ENCODE measurements at places on chromosomes 4 and X.

GRCh38 chr4:23770011-23770410, 119.8 kb downstream of the PPARGC1A start:
- no peak for DNase-seq

GRCh38 chr4:64777286-64777685, 368.0 kb upstream of the TECRL start:
- DNase-seq = no peak

GRCh38 chrX:47933946-47934345, 69.8 kb downstream of the ZNF182 start:
- no peak for DNase-seq

- DNase-seq = no peak
These were observed 143.6 kb downstream of the GRID2 start for GRCh38 chr4:92447255-92447905.

- no peak for DNase-seq
These were observed 159.6 kb downstream of the SOWAHB start for GRCh38 chr4:76738086-76738931.

DNA sequence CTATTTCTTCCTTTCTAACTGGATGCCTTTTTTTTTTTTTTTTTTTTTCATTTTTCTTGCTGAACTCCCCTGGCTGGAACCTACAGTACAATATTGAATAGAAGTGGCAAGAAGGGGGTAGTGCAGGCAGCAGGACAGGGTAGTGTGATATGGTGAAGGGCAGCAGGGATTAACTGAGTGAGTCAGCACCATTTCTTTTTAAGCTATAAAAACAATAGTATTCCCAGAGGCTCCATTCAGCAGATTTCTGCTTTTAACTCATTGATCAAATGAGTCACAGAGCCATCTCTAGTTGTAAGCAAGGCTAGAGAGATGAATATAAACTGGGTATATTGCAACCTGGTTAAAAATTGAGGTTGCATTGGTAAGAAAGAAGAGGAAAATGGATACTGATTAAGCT, 53.6 kb upstream of the SETD7 start:
- no peak for DNase-seq

- DNase-seq = no peak
These were observed 1.9 kb downstream of the DHRSX start for GRCh38 chrX:2498781-2499302.

- no peak for DNase-seq
These were observed 418.0 kb upstream of the SPOCK3 start for GRCh38 chr4:167652267-167652666.

DNA sequence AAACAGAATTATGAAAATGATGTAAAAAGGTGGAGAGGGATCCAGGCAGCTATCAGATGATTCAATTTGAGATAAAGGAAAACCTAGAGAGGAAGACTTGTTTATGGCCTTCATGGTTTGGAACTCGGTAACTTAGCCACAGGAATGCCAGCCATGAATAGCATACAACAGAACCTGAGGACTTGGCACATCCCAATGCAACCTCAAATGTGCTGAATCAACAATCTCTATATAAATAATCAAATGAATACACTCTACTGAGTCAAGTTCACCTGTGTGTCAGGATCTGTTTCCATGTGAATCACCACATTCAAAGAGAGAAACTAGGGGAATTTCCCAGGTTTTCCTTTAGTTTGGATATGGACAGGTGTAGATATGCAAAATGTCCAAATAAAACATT, 86.9 kb downstream of the MBNL3 start:
- no peak for DNase-seq

GRCh38 chr4:1752284-1753041, 31.1 kb downstream of the TACC3 start:
- peak; percentile 29 for DNase-seq

DNA sequence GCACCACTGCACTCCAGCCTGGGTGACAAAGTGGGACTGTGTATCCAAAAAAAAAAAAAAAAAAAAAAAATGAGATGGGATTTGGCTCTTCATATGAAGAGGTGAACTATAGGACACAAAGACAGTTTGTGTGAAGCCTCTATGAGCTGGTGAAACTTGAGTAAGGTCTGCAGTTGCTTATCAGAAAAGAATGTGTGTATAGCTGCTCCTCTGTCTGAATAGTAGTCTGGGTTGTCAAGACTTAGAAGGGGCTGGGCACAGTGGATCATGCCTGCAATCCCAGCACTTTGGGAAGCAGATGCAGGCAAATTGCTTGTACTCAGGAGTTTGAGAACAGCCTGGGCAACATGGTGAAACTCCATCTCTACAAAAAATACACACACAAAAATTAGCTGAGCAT, 82.8 kb downstream of the ARSF start:
- no peak for DNase-seq

DNA sequence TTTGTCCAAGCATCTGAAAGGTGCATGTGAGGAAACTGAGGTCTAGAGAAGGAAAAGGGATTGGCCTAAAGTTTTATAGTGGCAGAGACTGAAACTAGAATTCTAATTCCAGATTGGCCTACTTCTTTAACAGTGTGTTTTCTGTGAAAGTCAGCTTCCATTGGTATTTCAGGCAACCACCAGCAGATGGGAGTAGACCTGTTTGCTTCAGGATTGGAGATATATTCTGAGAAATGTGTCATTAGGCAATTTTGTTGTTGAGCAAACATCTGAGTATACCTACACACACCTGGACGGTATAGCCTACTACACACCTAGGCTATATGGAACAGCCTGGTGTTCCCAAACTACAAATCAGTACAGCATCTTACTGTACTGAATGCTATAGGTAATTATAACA, 207.3 kb upstream of the RADX start:
- no peak for DNase-seq

- DNase-seq = no peak
These were observed 3.0 kb upstream of the SLC25A6 start for GRCh38 chrX:1394731-1395501.

GRCh38 chr4:185920691-185921260, 108.8 kb upstream of the SORBS2 start:
- no peak for DNase-seq

DNA sequence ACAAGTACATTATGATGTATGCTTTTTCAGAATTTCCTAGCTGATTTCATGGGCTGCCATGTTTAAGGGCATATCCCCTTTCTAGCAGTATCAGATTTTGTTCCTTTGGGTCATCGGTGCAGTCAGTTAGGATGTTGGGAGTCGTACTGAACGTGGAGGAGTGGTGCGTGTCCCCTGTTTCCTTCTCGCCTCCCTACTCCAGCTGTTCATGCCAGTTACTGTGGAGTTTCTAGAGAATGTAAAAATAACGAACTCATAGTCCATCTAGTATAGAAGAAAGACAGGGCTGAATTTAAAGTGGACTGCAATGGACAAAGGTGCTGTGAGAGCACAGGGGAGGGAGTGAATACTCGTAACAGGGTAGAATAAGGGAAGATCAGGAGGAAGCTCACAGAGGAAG, 111.3 kb downstream of the CEP135 start:
- DNase-seq = no peak

DNA sequence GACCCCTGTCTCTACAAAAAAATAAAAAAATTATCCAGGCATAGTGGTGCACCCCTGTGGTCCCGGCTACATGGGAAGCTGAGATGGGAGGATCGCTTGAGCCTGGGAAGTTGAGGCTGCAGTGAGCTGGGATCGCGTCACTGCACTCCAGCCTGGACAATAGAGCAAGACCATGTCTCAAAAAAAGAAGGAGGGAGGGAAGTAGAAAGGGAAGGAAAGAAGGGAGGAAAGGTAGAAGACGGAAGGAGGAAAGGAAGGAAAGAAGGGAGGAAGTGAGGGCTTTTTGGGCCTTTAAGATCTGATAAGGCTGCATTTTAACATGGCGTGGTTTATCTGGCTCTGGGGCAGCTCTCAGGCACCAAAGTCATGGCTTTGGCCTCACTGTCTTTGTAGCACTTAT, 10.4 kb downstream of the PDK3 start:
- no peak for DNase-seq

DNA sequence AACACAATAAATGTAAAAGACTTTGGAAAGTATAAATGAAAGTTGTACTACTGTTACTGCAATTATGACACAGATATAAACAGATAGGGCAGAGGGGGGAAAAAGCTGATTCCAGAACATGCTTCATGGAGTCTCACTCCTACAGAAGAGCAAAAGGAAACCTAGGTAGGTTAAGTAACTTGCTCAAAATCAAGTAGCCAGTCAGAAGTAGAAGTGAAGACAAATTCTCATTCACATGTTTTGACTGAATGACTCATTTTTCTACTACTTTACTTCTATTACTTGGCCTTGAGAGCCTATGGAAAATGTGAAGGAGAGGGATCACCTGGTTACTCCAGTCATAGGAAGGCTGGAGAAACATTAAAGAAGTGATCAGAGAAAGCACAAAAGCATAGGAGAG, 23.6 kb upstream of the RASGEF1B start:
- no peak for DNase-seq

- DNase-seq = no peak
These were observed 181.9 kb upstream of the ANXA3 start for GRCh38 chr4:78369679-78370078.

- peak; percentile 75 for DNase-seq
These were observed 78.6 kb downstream of the CAMK2D start for GRCh38 chr4:113682730-113683537.

- DNase-seq = no peak
These were observed 75.0 kb downstream of the MAMLD1 start for GRCh38 chrX:150438165-150438564.

DNA sequence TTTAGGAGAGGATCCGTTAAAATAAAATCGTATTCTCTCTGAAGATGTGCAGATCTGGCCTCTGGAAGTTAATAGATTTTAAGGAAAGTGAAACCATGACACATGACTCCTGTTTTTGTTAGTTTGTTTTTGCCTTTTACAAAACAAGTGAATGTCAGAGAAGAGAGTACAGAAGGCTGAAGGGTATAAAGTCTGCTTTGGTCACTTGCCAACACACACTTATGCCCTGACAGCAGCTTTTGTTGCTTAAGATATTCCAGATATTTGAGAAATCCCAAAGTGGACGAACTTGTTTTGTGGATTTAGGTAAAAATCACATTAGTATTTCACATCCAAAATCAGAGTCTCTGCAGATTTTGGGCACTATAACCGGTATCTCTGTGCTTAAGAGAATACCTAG, 192.4 kb upstream of the RASGEF1B start:
- no peak for DNase-seq

- no peak for DNase-seq
These were observed 52.5 kb downstream of the HMGB2 start for GRCh38 chr4:173281406-173282255.

- no peak for DNase-seq
These were observed 33.1 kb upstream of the RBPJ start for GRCh38 chr4:26287756-26288155.

DNA sequence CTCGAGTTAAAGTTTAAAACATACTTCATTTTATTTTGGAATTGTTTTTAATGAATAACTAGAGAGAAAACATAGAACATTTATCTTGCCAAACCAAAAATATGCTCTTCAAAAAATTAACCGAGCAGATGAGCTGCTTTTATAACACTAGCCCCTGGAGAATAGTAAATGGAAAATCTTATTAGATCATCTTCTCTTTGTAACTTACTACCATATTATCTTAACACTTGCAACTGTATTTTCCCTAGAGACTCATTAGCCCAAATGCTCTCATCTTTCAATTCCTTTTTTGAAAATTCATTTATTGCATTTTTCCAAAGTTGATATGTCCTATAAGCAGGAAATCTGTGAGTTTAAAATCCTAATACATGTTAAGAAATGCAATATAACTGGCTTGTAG, 143.3 kb downstream of the CAMK2D start:
- no peak for DNase-seq

- DNase-seq = no peak
These were observed 223.2 kb downstream of the PRDM5 start for GRCh38 chr4:120699354-120699753.

DNA sequence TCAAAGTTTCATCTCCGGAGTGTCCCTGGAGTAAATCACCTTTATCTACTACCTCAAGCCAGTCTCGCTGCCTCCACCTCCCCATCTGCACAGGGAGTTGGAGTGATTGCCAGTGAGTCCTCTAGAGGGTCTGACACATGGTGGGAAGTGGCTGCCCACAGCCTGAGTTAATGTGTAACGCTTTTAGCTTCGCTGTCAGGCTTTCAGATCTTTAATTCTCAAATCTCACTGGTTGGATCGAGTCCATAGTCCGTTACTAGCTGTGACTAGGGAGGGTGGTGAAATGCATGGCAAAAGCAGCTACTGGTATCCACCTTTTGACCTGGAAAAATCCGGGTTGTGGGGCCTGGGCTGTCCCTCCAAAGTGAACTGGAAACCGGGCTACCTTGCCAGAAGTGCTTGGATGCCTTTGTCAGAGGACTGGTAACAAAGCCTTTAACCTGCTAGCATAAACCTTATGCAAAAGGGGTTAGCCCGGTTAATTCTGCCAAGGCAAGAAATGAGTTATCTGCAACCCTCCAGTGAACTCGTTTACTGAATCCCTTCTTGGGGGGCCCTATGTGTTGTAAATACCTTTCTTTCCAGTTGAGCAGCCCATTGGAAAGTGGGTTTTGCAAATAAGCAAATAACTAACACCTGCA, 5.1 kb upstream of the WDR1 start:
- no peak for DNase-seq

GRCh38 chr4:185837415-185838103, 25.6 kb upstream of the SORBS2 start:
- DNase-seq = no peak

DNA sequence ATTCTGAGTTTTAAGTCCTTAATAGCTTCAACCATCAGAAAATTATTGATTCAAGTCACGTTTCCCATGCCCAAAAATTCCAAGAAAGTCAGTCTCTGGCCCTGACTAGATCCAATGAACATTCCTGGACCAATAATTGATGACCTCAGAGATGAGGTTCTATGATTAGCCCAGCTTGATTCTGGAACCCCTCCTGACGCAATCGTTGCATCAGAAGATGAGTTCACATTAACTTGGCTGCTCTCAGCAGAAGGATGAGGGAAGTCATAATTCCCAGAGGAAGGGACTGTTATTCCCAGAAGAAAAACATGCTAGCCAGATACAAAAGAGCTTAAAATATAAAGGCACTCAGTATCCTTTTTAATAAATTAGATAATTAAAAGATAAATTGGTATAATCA, 34.3 kb upstream of the CPEB2 start:
- no peak for DNase-seq

GRCh38 chr4:4509521-4509920, 32.3 kb downstream of the STX18 start:
- no peak for DNase-seq

DNA sequence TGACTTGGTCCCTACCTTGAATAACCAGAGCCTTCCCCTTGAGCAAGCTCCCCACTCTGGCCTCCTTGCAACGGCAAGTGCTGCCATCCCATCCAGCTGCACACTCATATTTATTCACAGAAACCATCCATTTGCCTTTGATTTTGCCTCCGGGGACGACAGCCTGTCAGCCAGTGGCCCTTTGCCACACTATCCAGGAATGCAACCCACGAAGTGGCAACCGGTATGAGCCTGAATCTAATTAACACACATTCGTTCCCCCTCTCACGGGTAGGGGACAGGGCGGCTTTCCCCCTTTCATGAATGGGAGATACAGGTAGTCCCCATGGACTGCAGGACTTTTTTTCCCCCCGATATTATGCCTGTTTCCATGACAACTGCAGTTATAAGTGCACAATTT, 15.5 kb downstream of the CRMP1 start:
- DNase-seq = no peak

GRCh38 chr4:16826406-16826910, 72.0 kb downstream of the LDB2 start:
- no peak for DNase-seq

GRCh38 chr4:35789899-35790574, 454.3 kb downstream of the ARAP2 start:
- DNase-seq = no peak

Data from CD4-positive, alpha-beta T cell treated with Interferon alpha-2 for 1 hour (primary cell).